ENCODE measurements at places on chromosomes 4 and X. TPM values are rescaled to one million over a fixed set of nuclear protein-coding genes. Genes with fewer than 3 reads are reported as not detected.

The RELL1 gene
- 71.0 TPM for total RNA-seq

The UGDH gene
- 85.9 TPM for total RNA-seq

The ITM2A gene
- total RNA-seq = 0.17 TPM

The HMGN5 gene
- total RNA-seq = 1.7 TPM

The ENAM gene
- total RNA-seq = under 0.01 TPM

The NKX1-1 gene
- not detected for total RNA-seq

The MAGEC1 gene
- total RNA-seq = not detected

The KIAA1210 gene
- total RNA-seq = not detected

The CENPVL2 gene
- not detected for total RNA-seq

The S100G gene
- not detected for total RNA-seq

The PCSK1N gene
- total RNA-seq = 0.17 TPM

The VCX gene
- total RNA-seq = not detected

The FGF13 gene
- total RNA-seq = 4.6 TPM

The RAB41 gene
- total RNA-seq = not detected

The ZCCHC18 gene
- 1.3 TPM for total RNA-seq

The CCDC120 gene
- 0.51 TPM for total RNA-seq

The FGFR3 gene
- 0.33 TPM for total RNA-seq

The CORIN gene
- under 0.01 TPM for total RNA-seq

The XAGE2 gene
- total RNA-seq = not detected
